ENCODE measurements at places on chromosomes 12 and 14. TPM values are rescaled to one million over a fixed set of nuclear protein-coding genes. Genes with fewer than 3 reads are reported as not detected.
A peak's percentile ranks its signal among the peaks of the same experiment; 100 is the strongest.

GRCh38 chr12:118269806-118270205 lies 102.9 kb downstream of the TAOK3 start:
- no peaks in the 10 kb centered on the region for H3K4me1 ChIP-seq
- H3K27me3 ChIP-seq, result no peaks in the 10 kb centered on the region
- DNase-seq, result no peak
- H3K36me3 ChIP-seq, result no peaks in the 10 kb centered on the region
- no peak overlapping the region for H3K4me3 ChIP-seq

DNA sequence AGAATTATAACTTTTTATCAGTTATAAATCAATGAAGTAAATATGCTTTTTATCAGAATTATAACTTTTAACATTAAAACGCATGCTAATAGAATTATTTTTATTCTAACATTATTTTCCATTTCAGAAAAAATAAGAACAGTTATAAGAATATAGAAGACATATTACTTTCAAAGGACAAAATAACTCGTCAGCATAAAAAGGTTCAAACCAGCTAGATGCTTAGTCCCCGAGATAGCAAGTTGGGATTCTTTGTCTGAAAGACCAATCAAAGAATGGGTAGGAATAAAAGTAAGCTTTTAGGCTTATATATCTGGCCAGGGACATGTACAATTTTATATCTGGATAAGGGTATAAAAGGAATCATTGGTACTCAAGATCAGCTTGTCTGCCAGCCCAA lies 66.0 kb downstream of the GPR137C start:
- H3K27ac ChIP-seq, result no peak overlapping the region
- no peak overlapping the region for H3K4me3 ChIP-seq
- no peaks in the 10 kb centered on the region for H3K4me1 ChIP-seq
- no peak for DNase-seq

DNA sequence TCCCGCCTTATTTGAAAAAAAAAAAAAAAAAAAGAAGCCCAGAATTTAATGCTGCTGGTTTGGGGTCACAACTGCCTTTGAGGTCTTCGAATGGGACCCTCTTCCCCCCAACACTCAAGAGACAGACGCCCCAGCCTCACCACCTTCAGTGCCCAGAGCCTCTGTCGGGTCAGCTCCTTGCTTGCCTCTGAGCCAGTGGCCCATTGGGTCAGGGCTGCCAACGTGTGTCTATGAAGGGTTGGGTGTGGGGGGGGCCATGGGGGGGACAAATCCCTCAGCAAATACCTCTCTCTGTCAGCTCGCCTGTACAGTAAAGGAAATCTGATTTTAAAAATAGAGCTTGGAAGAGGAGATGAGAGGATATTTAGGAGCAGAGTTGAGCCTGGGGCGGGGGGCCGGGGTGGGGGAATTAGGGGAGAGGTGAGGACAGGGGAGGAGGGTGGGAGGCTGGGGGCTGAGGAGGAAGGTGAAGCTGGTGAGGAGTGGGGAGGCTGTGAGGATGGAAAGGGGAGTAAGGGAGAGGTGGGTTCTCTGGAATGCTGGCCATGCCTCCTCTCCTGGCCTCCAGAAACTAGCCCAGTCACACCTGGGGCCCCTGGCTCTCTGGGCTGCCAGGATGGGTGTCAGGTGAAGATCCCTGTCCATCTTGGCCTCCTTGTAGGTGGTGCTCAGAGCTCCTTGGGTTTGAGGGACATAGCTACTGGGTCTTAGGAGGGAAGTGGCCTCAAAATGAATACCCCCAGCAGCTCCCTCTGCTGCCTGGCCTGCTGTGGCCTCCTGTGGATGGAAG lies 13.3 kb downstream of the RTL1 start:
- no peaks in the 10 kb centered on the region for H3K27me3 ChIP-seq
- no peaks in the 10 kb centered on the region for H3K4me1 ChIP-seq
- no peak overlapping the region for H3K27ac ChIP-seq
- peak; percentile 28 for DNase-seq
- H3K36me3 ChIP-seq, result no peaks in the 10 kb centered on the region

GRCh38 chr12:124524231-124524925 lies 43.0 kb downstream of the NCOR2 start:
- no peaks in the 10 kb centered on the region for H3K36me3 ChIP-seq
- no peaks in the 10 kb centered on the region for H3K27me3 ChIP-seq
- no peak overlapping the region for H3K4me3 ChIP-seq

GRCh38 chr12:61384511-61384910 lies 875.7 kb upstream of the USP15 start:
- H3K27me3 ChIP-seq, result no peaks in the 10 kb centered on the region

DNA sequence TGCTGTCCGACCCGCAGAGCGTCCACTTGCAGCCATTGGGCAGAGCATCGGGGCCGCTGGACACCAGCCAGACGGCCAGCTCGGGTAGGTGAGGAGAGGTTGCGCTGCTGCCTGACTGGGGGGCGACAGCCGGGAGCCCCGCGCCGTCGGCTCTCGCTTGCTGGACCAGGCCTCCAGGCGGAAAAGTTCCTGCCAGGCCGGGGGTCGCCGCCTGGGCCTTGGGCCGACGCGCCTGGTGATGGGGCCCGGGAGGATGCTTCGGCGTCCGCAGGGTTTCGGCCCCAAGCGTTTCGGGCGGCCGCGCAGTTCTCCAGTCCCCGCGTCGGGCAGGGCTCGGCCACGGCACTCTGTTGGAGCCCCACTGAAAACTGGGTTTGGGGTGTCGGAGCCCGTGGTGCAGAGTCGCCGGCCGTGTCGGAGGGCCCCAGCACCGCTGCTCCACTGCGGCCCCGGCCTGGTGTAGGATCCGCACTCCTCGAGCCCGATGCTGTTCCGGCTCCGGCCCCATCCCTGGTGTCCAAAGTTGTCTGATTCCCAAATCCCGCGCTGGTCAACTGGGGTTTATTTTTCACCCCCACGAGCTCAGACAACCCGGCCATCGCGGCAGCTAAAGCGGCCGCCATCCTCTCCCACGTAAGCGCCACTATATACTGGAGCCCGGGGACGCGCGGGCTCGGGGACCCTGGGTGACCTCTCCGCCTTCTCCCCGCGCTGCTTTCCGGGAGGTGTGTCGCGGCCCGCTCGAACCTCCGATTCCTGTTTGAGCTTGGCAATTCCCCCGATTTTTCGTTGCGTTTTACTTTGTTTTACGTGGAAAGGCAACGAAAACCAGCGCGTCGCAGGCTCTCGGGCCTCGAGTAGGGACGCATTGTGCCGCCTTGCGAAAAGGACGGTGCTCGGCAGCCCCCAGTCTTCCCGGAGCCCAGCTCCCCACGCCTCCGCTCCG lies 872 bp downstream of the VSX2 start:
- H3K27me3 ChIP-seq, result peaks cover 43% of the 10 kb centered on the region
- H3K36me3 ChIP-seq, result no peaks in the 10 kb centered on the region
- H3K27ac ChIP-seq, result no peak overlapping the region
- peaks cover 6% of the 10 kb centered on the region for H3K4me1 ChIP-seq

Gene CD9
- 16.2 TPM for total RNA-seq

Gene POTEG
- total RNA-seq, result not detected

Gene CLEC7A
- 0.68 TPM for total RNA-seq

Data from CD8-positive, alpha-beta memory T cell (primary cell).